ENCODE measurements at places on chromosomes 7 and 10.

DNA sequence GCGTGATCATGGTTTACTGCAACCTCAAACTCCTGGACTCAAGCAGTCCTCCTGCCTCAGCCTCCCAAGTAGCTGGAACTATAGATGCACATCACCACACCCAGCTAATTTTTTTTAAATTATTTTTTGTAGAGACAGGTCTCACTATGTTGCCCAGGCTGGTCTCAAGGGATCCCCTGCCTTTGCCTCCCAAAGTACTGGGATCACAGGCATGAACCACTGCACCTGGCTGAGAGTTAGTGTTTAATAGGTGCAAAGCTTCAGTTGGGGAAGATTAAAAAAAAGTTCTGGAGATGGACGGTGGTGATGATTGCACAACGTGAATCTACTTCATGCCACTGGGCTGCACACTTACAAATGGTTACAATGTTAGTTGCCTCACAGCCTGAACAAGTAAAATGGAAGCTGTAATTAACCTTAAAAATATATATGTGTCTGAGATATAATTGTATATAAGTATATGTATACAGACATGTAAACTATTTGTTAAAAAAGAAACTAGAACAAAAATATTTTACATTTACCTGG is 106.4 kb upstream of the ZNF438 start:
- DNase-seq, result no peak

DNA sequence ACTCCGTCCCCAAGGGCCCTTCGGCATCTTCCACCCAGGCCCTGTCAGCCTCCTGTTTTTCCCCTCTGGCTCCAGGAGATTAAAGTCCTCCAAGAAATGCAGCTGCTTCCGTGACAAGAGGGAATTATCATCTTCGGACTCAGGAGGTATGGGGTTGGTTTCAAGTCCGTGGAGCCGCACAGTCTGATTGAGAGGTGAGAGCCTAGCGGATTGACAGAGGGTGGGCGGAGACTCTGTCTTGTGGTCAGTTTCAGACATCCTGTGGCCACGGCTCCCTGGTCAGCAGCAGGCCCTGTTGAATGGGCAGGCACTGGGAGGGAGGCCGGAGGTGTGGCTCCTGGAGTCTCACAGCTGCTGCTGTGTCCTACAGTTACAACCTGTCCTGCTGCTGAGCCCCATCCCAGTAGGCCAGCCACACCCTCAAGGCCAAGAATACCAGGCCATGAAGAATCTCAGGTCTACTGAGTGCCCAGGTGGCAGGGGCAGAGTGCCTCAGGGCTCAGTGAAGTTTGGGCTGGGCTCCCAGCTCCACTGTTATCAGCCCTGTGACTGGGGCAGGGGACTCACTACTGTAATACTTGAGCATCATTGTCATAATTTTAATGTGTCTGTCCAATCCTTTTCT is 49.3 kb upstream of the ZNF716 start:
- no peak for DNase-seq

- peak; percentile 24 for DNase-seq
These were observed 2.3 kb upstream of the NRP1 start for GRCh38 chr10:33336582-33337325.

DNA sequence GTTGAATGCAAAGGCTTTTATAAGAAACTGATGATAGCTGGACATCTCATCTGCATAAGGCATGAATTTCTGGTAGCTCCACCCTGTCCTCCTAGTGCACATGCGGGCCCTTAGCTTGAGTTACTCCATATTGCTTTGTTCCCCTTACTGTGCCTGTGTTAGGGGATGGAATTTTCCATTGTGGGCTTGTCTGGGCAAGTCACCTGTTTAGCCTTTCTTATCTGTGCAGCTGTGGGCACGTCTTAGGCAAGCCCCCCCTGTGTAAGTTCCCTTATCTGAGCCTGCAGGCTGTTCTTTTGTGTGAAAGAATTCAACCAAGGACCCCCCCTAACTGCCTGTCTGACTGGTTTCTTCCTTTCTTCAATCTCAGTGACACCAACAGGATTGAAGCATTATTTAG is 14.5 kb upstream of the CROT start:
- DNase-seq, result no peak

- DNase-seq, result no peak
These were observed 199.9 kb upstream of the FAM3C start for GRCh38 chr7:121595758-121596696.

- no peak for DNase-seq
These were observed 10.1 kb upstream of the HPS1 start for GRCh38 chr10:98456686-98457482.

- no peak for DNase-seq
These were observed 17.1 kb upstream of the TSPAN15 start for GRCh38 chr10:69434169-69434568.

GRCh38 chr7:91180746-91181145 is 83.5 kb upstream of the FZD1 start:
- no peak for DNase-seq

- no peak for DNase-seq
These were observed 125.8 kb downstream of the MAD1L1 start for GRCh38 chr7:2106924-2107323.

- no peak for DNase-seq
These were observed 2.1 kb upstream of the TRIL start for GRCh38 chr7:28960071-28960840.

- DNase-seq, result no peak
These were observed 82.6 kb upstream of the ARHGAP21 start for GRCh38 chr10:24806262-24806661.

DNA sequence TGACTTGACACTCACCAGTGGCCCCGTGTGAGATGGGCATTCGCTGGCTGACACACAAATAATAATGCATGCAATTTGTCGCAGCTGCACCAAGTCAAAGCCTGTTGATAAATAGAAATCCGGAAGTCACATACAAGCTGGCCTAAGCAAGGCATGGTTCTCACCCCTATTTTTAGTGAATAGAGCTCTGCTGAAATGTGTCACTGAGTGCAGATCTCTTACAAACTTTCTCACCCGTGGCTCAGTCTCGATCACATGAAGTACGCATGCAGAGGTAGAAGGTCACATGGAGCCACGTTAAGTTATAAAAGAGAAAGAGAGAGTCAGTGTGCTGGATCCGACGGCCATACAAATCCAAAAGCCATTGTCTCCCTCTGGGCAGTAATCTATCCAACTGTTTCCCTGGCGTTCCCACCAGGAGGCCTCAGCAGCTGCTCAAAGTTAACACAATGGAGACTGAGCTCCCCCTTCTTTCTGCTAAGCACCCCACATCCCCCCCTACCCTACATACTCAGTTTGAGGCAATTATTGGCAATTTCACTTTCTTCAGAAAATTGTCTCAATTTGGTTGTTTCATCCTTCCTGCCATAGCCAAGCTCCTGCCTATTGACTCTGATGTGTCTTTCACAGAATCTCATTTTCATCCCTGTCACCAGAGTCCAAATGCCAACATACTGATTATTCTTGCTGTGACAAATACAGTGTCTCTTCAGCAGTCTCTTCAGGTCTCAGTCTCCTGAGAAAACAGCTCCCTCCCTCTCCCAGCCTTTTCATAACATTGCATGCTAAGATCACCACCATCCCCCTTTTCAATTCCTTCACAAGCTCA is 473.3 kb upstream of the NRP1 start:
- DNase-seq, result no peak

All from activated T-cell treated with anti-CD3 and anti-CD28 coated beads, Interleukin-2, amount 50 U/mL, for 48 hours (primary cell).